ENCODE measurements at places on chromosomes 16 and 17.
A peak's percentile ranks its signal among the peaks of the same experiment; 100 is the strongest.

GRCh38 chr16:3655030-3655395, 522 bp downstream of the DNASE1 start:
- no peak for DNase-seq

DNA sequence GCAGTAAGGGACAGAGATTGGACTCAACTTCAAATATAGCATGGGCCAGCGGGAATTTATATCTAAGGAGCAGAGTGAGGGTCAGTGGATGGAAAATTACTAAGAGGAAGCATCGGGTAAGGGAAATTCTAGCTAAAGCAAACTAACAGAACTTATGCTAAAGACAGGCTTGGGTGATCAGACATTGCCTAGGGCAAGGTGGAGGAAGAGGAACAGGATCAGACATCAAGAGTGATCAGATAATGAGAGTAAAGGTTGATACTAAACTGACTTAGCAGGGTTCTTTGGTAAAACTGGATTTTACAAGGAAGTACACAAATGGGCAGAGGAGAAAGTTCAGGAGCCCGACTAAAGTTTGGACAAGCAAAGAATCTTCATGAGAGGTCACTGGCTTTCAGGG, 86.3 kb upstream of the TOM1L1 start:
- DNase-seq, result no peak

DNA sequence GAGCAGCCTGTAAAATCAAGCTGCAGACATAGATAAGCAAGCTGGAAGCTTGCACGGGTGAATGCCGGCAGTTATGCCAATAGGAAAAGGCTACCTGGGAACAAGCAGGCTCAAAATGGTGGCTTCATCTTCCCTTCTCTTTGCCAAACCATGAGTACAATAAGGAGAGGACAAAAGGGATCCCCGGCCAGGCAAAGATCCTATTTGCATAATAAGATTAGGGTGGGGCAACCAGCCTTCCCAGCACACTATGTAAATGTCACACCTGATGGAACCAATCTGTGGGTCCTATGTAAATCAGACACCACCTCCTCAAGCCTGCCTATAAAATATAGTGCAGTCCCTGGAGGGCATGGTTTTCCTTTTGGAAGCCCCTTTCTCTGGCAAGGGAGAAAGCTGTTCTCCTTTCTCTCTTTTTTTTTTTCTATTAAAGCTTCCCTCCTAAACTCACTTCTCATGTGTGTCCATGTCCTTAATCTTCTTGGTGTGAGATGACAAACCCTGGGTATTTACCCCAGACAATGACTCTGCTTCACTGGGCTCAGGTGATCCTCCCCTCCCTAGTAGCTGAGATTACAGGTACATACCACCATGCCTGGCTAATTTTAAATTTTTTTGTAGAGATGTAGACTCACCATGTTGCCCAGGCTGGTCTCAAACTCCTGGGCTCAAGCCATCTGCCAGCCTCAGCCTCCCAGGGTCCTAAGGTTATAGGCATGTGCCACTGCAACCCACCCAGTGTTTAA, 44.2 kb downstream of the PSMD12 start:
- no peak for DNase-seq

DNA sequence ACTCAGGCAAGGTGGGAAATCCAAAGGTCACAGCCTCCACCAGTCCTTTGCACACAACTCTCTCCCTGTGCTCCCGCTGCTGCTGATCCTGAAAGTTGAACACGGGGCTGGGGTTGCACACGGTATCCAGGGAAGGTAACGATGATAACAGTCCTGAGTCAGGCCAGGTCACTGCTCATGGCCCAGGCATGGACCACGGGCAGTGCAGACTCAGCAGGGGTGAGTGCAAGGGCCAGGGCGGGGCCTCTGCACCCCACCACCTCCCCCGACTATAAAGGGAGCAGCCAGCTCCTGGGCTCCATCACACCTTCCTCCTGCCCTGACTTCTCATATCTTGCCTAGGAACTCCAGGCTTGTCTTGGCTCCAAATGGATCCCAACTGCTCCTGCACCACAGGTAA, at the start of gene MT1B:
TSS of gene MT1B (plus strand) at position 301 of the 400 bp plus-strand sequence. CDS start at position 369, 68 bp downstream.
- DNase-seq, result no peak

DNA sequence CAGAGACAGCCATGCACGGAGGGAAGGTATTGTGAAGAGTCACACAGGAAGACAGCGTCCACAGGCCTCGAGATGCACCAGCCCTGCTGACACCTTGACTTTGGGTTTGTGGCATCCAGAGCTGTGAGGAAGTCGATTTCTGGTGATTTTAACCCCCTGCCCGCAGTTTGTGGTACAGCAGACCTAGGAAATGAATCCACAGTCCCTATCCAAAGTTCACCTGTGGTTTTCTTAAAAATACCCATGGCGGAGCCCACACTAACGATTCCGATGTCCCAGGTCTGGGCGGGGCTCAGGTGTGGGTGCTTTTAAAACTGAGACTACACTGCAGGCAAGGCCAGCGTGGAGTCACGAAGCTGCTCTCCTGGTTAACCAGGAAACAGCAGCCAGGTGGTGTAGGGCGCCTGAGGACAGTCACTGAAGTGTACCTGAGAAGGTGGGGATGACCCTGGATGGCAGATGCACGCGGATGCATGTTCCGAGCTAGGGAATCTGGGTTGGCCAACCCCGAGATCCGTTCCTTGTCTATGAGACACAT, 14.4 kb upstream of the MEAK7 start:
- no peak for DNase-seq

GRCh38 chr16:4624827-4625559, 367 bp downstream of the MGRN1 start:
- DNase-seq, result peak; percentile 80

DNA sequence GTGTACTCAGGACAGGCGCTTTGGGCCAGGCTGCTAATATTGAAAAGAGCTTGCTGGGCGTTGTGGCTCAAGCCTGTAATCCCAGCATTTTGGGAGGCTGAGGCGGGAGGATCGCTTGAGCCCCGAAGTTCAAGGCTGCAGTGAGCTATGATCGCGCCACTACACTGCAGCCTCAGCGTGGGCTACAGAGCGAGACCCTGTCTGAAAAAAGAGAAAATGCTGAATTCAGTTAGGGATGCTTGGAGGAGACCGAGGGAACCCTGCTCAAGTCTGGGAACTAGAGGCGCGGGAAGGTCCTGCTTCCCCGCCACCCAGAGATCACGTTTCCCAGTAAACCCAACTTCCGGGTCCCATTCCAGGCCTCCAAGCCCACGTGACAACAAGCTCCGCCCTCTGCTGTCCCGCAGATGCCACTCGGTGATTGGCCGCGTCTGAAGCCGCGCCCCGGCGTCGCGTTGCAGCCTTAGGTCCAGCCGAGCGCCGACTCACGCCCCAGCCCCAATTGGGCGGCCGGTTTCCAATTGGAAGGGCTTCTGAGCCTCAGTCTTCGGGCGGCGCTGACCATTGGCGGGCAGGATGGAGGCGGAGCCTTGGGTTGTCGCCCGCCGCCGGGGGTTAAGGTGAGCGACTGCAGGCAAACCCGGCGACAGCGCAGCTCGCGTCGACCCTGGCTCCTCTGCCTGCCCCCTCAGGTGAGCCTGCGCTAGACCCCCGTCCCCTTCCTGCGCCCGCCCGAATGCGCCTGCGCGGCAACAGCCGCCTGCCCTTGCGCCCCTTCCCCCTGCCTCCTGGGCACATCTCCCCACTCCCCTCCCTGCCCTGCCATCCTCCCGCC, at the start of gene PHKG2:
TSS of gene PHKG2 (plus strand) at position 627 of the 835 bp plus-strand sequence. CDS start 396 bp downstream, outside the sequence.
- DNase-seq, result peak; percentile 98

- no peak for DNase-seq
Observed at GRCh38 chr17:7632492-7632894, 2.6 kb downstream of the SHBG start.

GRCh38 chr16:67979955-67980678, at the start of gene DPEP3:
Gene DPEP3, minus strand, starts transcription at chr16:67980499. Its CDS starts 119 bp downstream, at chr16:67980380.
- DNase-seq, result no peak

All from stimulated activated CD8-positive, alpha-beta memory T cell treated with anti-CD3 and anti-CD28 coated beads, Interleukin-2, amount 100 ng/mL, for 48 hours (primary cell).